ENCODE measurements at places on chromosomes 4 and X.
A peak's percentile ranks its signal among the peaks of the same experiment; 100 is the strongest.

DNA sequence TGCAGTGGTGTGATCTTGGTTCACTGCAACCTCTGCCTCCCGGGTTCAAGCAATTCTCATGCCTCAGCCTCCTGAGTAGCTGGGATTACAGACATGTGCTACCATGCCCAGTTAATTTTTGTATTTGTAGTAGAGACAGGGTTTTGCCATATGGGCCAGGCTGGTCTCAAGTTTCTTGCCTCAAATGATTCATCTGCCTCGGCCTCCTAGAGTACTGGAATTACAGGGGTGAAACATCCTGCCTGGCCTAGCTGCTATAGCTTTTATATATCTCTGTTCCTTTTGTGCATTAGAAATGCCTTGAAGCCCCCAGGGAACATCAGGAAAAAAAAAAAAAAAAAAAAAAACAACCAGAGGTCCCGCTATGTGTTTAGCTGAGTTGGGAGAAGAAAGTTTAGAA is 34.8 kb downstream of the UBE2K start:
- DNase-seq = no peak

DNA sequence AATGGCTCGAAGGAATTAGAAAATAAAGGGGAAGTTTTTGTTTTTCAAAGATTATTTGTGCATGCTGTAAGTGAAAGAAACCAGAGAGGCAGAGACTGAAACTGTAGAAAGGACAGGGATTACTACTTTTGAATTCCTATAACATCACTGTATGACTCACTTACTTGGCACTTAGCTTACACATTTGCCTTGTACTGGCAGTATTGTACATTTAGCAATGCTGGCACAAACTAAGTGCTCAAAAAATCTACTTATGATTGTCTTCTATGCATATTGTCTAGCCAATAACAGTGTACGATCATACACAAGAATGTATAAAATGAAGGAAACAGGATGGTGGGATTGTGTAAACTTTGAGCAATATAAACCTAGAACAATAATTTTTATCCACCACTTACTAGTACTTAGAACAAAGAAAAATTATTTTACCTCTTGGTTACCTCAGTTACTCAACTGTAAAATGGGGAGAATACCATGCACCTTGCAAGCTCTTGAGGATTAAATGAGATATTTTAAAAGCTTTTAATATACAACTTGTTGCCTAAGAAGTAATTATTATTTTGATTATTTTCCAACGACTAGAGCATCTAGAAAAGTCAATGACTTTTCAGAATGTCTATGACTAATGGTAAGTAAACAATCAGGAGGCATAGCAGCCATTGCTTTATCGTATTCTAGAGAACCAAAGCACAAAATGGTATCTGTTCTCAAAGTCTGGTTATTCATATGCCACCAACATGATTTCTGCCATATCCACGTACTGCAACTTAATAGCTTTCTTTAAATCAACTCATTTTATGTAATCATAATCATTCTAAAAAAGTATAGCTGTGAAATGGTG is 4.7 kb downstream of the FAM120C start:
- DNase-seq = no peak

- DNase-seq = no peak
Observed at GRCh38 chr4:182325397-182325796, 82.2 kb downstream of the TENM3 start.

DNA sequence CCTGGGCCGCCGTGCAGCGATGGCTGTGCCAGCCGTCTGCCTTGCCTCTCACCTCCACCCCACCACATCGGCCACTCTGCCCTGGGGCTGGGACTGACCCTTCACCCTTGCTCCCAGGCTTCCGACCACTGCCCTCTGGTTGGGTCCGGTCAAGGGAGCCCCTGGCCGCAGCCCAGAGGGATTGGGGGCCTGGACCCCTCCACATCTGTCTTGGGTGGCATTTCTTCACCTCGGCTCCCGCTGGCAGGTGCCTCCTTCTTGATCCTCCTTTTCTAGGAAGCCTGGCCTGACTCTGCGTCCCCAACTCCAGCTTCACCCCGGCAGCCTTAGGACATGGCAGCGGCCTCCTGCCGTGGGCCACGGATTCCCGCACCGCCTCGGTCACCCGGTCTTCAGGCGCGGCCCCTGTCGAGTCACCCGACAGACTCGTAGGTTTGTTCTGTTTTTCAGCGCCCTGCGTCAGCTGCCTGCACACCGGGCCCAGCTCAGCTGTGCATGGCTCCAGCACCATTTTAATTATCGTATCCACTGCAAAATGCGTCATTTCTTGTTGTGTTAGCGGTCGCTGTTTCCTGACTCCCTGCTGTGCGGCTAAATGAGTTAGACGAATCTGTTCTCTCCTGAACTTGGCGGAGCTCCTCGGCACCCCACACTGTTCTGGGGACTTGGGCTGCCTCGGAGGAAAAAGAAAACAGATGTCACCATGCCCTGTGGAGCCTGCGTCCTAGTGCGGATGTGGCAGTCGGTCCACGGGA is 124.0 kb downstream of the FAM53A start:
- DNase-seq = no peak

DNA sequence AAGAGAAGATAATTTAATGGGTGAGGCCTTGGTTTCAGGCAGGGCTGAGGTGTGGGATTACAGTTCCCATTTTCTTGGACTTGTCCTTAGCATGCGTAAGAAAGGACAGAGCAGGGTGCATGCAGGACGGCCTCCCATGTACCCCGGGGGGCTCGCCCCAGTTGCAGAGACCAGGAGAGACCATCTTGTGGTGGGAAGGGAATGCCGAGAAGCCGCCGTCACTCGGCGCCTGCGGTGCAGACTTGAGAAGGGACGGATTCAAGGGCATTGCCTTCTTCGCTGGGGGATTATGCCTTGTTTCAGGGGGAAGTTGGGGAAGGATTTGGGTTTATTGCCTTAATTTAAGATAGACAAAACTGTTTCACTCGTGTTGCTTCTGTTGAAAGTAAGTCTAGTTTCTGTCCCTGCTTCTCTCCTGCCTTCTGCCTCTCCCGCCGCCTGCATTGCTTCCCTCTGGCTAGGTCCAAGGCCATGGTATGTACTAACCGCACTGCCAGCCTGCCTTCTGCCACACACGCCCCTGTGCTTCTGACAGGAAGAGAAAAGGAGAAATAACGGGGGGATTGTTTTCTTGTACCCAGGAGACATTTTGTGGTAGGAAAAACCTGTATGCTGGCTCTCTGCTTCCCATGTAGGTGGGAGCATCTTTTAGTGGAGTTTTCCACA is 175.9 kb downstream of the DCLK2 start:
- no peak for DNase-seq

DNA sequence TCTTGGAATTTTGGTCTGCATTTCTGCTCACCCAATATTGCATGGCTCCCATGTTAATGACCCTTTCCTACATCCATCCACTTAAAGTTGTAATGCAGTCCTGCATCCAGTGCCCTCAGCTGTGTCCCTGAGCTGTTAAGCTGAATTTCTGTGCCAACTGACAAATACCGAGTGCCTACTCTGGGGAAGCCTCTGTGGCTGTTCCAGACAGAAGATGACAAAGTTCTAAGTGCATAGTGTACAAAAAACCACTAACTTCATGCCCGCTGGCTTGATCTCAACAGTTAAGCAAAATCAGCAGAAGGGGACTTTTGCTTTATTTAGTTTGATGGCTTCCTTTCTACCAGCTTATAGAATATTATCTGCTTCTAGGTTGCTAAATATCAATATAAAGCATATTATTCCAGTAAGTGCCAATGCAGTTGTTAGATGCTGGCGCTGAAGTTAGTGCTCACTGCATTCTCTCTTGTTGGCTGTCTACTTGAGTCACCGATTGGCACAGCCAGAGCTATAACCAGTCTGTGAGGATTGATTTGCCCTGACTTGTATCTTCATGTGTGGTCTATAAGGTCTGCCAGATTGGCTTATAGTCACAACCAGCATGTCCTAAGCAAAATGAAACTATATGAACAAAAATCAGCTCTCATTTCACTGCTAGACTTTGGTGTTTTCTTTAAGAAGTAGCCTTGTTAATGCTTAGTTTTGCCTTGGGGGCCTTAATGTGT is 98.9 kb downstream of the KLHL8 start:
- DNase-seq = no peak

DNA sequence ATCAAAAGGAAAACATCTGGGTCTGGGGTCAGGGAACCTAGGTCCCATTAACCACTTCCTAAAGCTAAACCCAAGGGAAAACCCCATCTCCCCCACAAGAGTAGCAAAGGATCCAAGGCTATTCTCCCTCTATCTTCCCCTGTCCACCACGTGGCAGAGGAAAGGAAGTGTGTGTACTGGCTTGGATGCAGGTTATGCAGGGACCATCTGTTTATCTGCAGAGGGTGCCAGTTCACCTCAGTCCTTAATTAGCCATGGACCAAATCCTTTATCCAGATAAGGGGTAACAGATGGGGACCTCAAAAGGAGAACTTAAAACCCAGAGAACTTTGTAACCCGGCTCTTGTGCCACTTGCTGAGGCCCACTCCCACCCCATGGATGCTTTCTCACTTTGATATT is 135.3 kb downstream of the ZNF518B start:
- no peak for DNase-seq

DNA sequence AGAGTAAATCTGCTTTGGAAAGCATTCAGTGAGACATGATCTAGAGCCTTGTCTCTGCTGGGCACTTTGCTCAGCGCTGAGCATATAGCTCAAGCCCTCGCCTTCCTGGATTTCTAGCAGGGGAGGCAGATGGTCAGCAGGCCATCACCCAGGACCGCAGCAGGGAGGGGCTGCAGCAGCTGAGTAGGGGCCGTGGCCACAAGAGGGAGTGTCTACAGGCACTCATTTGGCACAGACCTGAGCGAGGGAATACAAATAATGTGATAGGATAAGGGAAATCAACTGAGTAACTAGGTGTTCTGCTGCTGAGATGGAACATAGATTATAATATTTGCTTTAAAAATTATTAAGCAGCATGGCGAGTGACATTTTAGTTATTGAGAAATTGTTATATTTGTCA is 30.2 kb downstream of the OFD1 start:
- no peak for DNase-seq

GRCh38 chr4:94757192-94758140 is at the start of gene BMPR1B:
Gene BMPR1B, plus strand, starts transcription at chr4:94757955. Its CDS starts 346,470 bp downstream, at chr4:95104425.
- peak; percentile 12 for DNase-seq

- no peak for DNase-seq
Observed at GRCh38 chr4:185623444-185624258, 88.3 kb upstream of the PDLIM3 start.

- DNase-seq = no peak
Observed at GRCh38 chrX:5632061-5632614, 596.5 kb downstream of the NLGN4X start.

DNA sequence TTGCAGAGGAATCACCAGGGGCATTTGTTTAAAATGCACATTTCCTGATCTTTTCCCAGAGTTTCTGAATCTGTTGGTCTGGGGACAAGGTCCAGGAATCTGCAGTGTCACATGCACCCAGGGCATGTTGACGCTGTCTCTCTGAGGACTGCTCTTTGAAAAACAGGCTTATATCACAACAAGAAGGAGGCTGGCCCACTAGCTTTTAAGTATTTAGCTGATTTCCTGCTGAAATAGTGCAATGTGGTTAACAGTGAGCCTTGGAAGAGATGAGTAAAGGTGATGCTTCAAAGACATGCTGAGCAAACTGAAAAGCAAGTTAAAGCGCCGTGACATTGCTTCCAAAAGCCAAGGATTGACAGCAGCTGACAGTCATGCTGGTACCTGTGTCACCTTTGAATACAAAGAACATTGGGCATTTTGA is 18.6 kb upstream of the SEPSECS start:
- peak; percentile 6 for DNase-seq

GRCh38 chrX:39238006-39238405 is 436.7 kb downstream of the MID1IP1 start:
- DNase-seq = no peak

DNA sequence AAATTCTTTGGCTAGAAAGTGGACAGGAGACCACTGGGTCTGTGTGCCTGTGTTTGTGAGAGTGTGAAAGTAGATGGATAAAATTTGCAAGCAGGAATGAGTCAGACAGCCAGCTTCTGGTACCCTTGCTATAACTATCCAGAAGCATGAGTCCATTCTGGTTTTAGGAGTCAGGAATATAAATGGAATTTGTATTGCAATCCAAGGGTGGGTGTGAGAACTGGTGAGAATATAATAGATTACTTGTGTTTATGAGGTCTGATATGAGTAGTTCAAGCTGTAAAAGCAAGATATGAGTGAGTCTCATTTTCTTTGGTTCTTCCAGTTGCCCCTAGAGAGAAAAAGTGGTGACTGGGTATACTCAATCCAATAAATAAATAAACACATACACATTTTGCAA is 212.7 kb upstream of the TAPT1 start:
- DNase-seq = no peak

DNA sequence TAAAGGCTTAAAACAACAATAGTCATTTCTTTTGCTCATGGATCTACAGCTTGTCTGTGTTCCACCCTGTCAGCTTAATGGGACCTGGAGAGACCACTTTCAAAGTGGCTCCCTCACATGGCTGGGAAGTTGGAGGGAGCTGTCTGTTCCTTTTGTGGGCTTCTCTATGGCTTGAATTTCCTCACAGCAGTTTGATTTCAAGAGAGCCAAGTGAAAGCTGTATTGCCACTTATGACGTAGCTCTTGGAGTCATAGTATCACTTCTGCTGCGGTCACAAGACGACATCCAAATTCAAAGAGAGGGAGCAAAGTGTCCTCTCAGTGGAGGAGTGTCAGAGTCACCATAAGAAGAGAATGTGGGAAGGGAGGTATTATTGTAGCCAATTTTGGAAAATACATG is 22.7 kb upstream of the ACSL1 start:
- DNase-seq = no peak

DNA sequence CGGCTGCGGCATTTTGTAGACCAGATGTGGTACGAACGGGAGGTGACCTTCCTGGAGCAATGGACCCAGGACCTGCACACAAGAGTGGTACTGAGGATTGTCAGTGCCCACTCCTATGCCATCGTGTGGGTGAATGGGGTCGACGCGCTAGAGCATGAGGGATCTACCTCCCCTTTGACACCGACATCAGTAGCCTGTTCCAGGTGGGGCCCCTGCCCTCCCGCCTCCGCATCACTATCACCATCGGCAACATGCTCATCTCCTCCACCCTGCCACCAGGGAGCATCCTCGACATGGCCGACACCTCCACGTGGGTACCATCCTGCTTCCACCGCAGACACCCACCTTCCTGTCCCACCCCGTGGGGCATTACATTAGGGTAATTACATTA is 46.2 kb downstream of the SMARCA5 start:
- peak; percentile 47 for DNase-seq

DNA sequence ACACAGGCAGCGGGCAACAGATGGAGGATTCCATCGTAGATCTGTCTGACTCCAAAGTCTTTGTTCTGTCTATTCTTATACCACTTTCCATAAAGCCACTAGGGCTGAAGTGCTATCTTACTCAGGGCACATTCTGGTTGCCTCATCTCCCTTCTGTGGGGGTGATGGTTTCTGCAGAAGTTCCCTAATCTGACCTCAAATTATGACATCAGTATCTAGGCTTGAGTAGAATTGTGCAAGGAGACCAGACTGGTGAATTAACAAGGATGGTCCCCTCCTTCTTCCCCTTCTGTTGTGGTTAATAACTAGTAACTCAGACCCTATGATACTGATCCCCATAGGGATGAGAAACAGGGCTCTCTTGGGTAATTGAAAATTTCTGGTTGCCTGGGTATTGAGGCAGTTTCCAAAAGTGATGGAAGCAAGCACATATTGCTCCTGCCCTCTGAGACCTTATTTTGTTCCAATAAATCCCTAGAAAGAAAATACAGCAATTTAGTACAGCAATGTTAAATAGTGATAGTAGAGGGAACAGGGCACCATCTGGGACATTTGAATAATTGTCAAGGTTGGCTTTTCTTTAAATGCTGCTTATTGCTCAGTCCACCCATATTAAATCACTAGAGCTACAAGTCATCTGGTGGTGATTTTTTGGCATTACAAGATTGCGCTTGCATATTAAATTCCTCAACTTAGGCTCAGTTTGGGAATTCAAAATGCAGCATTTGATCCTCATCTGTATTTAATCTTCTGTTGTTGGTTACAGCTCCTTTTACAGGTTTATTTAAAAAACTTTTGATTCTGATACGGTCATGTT is 57.3 kb upstream of the AP1S2 start:
- no peak for DNase-seq

Measured in activated naive CD8-positive, alpha-beta T cell treated with anti-CD3 and anti-CD28 coated beads for 36 hours (primary cell).